Activated CD4-positive, alpha-beta T cell treated with anti-CD3 and anti-CD28 coated beads, Interleukin-2, amount 10 ng/mL, durations not matched to agents 24 days and 14 days (primary cell): ENCODE measurements at places on chromosomes 16 and 17. TPM values are rescaled to one million over a fixed set of nuclear protein-coding genes. Genes with fewer than 3 reads are reported as not detected.

DNA sequence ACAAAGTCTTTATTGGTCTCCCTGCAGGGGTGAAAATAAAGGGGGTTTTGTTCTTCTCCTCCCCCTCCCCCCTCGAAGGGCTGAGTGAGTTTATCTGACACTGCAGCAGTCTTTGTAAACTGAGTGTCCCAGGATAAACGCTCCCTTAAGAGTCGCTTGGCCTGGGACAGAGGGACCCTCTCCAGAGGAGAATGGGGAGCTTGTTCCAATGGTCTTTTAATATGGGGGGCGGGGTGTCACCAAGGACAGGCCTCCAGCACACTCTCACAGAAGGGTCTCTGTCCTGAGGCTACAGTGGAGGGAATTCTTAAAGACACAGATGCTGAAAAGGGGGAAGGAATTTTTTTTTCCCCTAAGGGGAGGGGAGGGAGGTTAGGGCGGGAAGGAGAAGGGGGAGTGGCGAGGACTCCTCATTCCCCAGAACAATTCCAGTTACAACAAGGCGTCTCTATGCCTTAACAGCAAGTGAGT is 455.5 kb downstream of the SOX9 start:
- H3K4me1 ChIP-seq = no peaks in the 10 kb centered on the region
- peaks cover 24% of the 10 kb centered on the region for H3K27me3 ChIP-seq
- no peak overlapping the region for H3K27ac ChIP-seq
- no peaks in the 10 kb centered on the region for H3K36me3 ChIP-seq
- no peak for DNase-seq
- no peak overlapping the region for H3K4me3 ChIP-seq

The C16orf96 gene
- not detected in 2 replicates for total RNA-seq

DNA sequence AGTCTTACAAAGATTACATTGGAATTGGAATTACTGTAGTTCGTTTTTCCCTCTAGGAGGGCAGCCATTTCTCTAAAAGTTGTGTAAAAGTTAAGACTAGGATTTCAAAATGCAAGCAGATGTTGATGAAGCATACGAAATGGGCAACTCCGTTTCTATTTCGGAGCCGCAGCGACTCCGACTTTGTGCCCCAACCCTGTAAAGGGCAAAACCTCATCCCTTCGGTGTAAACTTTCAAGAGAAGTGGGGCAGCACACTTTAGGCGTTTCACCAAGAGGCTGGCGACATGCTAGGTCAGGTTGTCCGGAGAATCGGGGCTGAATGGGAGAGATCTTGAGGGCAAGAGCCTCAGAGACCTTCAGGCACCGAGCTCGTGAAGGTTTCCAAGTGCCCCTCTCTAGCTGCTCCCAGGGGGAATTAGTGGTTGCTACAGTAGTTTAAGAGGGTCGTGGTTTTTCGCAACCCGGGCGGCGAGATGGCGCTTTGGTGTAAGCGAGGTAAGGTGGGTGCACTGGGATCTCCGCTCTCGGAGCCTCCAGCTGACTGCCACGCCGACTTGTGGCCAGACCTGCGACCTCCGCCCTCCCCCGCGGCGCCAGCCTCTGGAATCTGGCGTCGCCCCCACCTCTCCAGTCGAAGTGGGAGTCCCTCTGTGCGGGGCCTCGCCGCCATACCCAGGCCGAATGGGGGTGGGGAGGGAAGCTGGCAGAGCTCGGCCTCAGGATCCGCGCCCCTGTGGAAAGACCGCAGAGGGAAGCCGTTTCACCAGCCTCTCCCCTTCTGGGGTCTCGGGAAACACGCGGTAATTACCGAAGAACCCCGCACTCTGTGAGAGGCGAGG is 1.0 kb upstream of the HEXIM2 start:
- peaks cover 29% of the 10 kb centered on the region for H3K36me3 ChIP-seq
- H3K4me1 ChIP-seq = peaks cover 40% of the 10 kb centered on the region
- peak overlapping the region; percentile 98 for H3K27ac ChIP-seq
- peak; percentile 88 for DNase-seq
- no peaks in the 10 kb centered on the region for H3K27me3 ChIP-seq

GRCh38 chr16:71762186-71762585 is 37.7 kb upstream of the PHLPP2 start:
- H3K27ac ChIP-seq = no peak overlapping the region
- H3K27me3 ChIP-seq = no peaks in the 10 kb centered on the region
- H3K36me3 ChIP-seq = peaks cover 42% of the 10 kb centered on the region
- no peak for DNase-seq
- peaks cover 5% of the 10 kb centered on the region for H3K4me1 ChIP-seq

The MRPS7 gene
- total RNA-seq = 121 and 127 TPM in 2 replicates

DNA sequence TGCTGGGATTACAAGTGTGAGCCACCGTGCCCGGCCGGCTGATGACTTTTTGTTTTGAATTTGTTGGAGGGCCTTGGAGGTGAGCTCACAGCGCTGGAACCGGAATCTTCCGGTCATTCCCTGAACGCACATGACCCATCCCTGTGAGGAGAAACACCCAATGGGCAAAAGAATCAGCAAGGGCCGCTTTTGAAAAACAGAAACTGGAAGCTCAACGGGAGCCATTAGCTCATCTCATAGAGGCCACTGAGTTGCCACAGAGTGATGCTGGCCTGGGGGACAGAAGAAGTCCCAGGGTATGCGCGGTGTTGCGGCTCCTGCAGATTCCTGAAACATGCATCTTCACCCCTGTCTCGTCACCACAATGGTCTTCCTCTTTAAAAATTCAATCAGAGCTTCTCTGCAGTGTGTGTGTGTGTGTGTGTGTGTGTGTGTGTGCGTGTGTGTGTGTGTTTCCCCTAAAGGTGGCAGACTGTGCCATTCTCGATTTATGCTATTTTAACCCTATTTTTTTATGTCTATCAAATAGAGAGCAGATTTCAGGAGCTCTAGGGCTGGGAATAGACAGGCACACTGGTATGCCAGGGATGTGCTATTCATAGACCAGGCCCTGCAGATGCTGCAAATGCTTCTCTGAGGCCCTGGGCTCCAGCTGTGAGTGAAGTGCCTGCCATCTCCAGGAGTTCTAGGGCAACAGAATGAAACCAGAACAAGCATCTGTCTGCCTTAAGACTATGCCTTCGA is 68.3 kb downstream of the MARCHF10 start:
- no peak for DNase-seq
- H3K36me3 ChIP-seq = no peaks in the 10 kb centered on the region
- no peak overlapping the region for H3K27ac ChIP-seq
- no peak overlapping the region for H3K4me3 ChIP-seq
- peaks cover 52% of the 10 kb centered on the region for H3K27me3 ChIP-seq
- H3K4me1 ChIP-seq = no peaks in the 10 kb centered on the region

The SLC5A10 gene
- not detected in 2 replicates for total RNA-seq

- peaks cover 13% of the 10 kb centered on the region for H3K4me1 ChIP-seq
- peaks cover 3% of the 10 kb centered on the region for H3K27me3 ChIP-seq
- H3K4me3 ChIP-seq = no peak overlapping the region
These were observed 46.5 kb downstream of the GAS7 start for GRCh38 chr17:10151667-10152496.

- no peak overlapping the region for H3K27ac ChIP-seq
- no peak overlapping the region for H3K4me3 ChIP-seq
- H3K27me3 ChIP-seq = no peaks in the 10 kb centered on the region
- peaks cover 8% of the 10 kb centered on the region for H3K4me1 ChIP-seq
These were observed 4.7 kb downstream of the MSRB1 start for GRCh38 chr16:1938316-1938715.

DNA sequence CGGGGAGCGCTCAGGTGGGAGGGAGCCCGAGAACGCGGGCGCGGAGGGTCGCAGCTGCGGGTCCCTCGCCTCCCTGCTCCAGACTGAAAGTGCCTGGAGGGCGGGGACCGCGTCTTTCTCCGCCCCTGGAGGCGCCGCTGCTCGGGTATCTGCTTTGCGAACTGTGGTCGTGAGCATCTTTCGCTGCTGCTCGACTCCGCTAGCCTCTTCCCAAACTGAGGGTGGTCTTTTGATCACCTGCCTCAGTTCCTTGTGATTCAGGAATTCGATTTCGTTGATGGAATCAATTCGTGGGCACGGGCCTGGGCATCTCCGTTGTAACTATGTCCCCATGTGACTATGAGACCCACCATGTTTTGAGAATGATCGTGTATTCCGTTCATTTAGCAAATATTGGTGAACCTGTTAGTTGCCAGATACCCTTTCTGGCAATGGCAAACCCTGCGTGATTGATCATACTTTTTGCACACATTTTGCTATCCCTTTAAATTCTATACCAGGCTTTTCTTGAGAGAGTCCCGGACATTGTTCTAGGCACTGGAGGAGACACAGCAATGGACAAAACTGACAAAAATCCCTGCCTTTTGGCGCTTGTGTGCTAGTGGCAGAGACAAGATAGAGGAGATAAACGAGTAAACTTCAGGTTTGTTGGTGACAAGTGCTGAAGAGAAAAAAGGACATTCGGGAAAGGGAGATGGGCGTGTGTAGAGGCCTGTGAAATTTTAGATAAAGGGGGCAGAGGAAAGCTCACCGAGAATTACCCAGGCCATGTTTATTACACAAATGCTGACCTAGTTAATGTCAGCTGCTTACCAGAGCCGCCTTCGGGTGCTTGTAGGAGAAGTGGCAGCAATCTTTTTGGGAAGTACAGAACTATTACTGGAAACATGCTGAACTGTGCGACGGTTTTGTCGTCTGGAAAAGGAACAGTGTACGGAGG is 948 bp downstream of the UTP18 start:
- H3K27me3 ChIP-seq = no peaks in the 10 kb centered on the region
- peaks cover 48% of the 10 kb centered on the region for H3K4me1 ChIP-seq
- H3K27ac ChIP-seq = peak overlapping the region; percentile 97
- H3K4me3 ChIP-seq = peak overlapping the region; percentile 84
- DNase-seq = peak; percentile 61
- H3K36me3 ChIP-seq = peaks cover 57% of the 10 kb centered on the region

GRCh38 chr17:46910179-46910927 is 12.6 kb upstream of the GOSR2 start:
- H3K27ac ChIP-seq = no peak overlapping the region
- no peak for DNase-seq
- peaks cover 2% of the 10 kb centered on the region for H3K27me3 ChIP-seq

GRCh38 chr16:87274794-87275193 is 42.4 kb downstream of the C16orf95 start:
- no peak overlapping the region for H3K4me3 ChIP-seq
- H3K27me3 ChIP-seq = no peaks in the 10 kb centered on the region
- peaks cover 1% of the 10 kb centered on the region for H3K36me3 ChIP-seq
